ENCODE measurements at places on chromosomes 13 and 19.

DNA sequence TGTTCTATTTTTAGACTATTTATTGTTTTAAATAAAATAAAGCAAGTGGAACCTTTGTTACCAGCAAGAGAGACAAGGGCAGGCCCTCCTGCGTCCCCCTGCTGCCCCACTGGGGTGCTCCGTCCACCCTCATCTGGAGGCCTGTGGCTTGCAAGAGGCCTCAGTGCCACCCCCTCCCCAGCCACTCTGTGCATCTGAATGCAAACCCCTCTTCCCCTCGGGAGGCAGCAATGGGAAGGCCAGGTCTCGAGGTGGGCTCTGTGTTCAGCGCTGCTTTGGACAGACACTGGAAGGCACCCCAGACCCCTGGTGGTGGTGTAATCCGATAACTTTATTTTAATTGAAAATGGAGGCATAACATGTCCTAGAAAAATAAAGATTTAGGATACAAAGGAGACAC is 4.6 kb downstream of the SIX5 start:
- DNase-seq, result no peak

DNA sequence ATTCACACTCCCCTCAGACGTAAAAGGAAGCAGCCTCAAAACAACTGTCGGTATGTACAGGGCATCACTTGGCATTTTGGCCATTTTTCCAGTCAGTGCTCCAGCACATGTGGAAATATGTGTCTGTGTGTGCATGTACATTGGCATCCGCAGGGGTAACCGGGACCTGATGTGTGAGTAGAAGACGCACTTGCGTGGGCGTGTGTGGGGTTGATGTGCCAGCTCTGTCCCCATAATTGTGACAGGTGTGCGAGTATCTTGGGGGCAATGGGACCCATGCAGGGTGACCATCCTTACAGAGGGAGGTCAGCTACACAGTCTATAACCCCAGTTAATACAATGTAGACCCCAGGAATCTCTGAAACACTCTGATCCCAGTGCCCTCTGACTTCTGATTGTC is 7.3 kb upstream of the ZNF331 start:
- DNase-seq, result no peak

GRCh38 chr19:49200238-49200862 is 42.8 kb downstream of the TRPM4 start:
- DNase-seq, result no peak

GRCh38 chr19:28235606-28236125 is 977.3 kb downstream of the UQCRFS1 start:
- DNase-seq, result no peak

DNA sequence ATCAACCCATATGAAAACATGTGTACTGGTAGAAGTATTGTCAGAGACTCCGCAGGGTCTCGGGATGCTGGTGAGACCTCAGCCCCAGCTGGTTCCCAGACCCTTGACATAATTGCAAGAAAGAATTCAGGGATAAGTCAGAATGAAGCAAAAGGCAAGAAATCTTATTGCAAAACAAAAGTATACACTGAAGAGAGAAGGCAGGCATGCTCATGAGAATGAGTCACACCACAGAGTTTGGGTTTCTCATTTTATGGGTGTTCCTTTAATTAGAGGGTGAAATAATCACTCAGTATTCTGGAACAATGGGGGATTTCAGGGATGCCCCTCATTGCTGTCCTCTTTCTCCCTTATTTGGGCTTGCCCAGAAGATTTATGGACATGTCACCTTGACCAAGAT is 1423.8 kb upstream of the MIR17HG start:
- no peak for DNase-seq

DNA sequence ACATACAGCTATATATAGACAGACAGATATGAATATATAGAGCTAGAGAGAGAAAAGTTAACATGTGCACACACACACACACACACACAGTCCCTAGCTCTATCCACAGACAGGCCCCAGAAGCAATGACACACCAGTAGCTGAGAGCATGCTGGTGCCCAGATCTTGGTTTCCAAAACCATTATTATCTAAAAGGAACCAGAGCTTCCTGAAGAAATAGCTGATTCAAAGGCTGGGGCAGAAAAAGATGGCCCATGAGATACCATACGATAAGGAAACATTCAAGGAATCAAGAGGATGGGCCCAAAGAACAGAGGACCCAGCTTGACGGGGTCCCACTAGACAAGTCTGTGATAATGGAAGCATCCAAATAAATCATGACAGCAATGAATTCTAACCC is 53.4 kb downstream of the ABCC4 start:
- no peak for DNase-seq

DNA sequence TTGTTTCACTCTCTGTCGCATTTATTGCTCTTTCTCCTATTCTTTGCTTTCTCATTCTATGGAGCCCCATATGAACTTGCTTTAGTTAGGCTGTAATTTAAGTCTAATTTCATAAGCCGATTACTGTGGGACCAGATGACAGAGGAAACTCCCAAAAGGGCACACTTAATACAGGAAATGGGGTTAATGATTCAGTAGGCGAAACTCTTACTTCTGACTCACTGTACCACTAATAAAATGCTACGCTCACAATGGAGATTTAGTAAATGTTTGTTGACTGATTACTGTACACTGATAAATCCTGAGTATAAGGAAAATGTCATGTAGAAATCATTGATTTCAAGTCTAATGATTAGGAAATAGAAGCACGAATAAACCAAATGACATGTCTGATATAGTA is 276.4 kb downstream of the KLF5 start:
- no peak for DNase-seq

- DNase-seq, result no peak
Observed at GRCh38 chr19:14148751-14149410, 12.5 kb upstream of the ASF1B start.

GRCh38 chr13:79939689-79940088 is 401.2 kb downstream of the SPRY2 start:
- DNase-seq, result no peak

DNA sequence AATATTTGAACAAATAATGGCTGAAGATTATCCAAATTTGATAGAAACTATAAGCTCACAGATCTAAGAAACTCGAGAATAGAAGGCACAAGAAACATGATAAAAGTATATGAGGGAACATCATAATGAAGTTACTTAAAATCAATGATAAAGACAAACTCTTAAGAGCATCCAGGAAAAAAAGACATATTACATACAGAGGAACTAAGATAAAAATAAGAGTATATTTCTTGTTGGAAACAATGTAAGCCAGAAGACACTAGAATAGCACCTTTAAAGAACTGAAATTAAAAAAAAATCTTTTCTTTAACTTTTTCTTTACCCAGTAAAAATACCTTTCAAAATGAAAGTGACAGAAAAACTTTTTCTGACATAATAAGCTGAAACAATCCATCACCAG is 356.4 kb downstream of the DNAJC15 start:
- DNase-seq, result no peak

DNA sequence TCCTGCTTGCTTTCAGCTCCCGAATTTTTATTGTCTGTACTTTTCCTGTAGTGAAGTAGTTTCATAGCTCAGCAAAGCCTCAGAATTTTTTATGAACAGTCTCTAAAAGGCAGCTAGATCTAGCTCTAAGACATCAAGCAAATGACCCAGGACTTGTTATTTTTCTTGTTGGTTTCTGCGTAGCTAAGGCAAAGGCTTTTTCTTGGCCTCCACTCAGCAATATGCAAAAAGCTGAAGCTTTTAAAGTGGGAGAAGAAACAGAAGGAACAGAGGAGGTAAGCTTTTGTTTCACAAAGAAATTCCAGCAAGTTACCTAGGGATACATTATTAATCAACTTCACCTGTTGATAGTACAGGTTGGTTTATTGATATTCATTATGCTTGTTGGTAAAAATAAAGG is 235.9 kb downstream of the PCDH20 start:
- no peak for DNase-seq

DNA sequence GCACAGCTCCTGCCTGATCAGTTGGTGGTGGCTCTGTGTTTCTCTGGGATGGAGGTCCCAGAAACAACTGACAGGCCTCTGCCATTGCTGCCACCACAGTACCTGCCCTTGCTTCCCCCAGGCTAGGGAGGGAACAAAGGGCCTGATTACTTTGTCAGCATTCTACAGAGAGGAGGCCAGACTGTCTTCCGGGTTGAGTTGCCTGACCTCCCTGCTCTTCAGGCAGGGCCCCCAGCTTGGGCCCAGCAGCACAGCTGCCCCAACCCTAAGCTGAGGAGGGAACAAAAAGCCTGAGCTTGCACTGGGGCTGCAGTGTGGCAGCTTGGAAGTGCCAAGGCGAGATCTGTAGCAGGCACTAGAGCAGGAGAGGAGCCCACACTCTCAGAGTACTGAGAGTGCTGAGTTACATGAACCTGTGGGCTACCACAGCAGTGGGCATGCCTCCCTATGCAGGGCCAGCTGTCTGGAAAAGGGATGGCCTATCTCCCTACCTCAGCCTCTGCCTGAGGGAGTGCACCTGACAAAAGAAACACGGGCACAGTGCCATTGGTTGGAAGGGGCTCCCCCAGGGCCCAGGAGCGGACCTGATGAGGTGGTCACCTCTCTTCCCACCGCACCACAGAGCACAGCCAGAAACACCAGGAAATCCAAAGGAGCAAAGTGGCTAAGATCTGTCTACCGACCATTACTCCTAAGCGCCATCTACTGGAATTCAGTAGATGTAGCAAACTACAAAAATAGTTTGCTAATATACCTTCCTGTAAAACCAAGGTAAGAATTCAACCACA is 24.4 kb downstream of the SLC25A15 start:
- no peak for DNase-seq

DNA sequence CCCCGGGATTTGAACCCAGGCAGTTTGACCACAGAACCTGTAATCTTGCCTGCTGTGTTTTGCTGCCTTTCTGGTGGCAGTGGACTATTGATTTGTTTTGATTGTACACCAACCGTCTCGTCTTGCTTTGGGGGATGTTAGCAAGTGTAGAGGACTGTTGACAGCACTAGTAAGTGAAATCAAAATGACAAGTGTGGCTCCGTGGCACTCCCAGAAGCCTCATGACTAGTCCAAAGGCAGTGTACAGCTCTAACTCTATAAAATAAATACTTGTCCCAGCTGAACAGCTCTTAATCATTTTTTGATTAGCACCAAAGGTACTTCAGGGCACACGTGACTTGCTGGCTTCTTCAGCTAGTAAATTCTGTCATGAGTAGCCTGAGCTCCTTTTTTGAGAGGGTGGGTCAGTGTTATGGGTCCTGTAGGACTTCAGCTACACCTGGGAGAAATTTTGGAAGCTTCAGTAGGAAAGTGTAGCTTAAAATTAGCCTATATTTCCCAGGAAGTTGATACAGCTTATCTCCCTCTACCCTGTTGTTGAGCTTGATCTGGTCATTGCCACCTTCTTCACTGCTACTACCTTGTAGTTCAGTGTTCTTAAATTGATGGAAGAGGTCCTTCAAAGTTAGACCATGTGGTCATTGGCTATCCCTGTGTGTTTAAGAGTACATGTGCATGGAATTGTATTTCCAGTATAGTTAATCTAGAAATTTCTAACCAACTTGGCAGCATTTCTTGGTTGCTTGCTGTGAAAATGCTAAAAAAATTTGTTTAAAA is 15.1 kb downstream of the TM9SF2 start:
- DNase-seq, result no peak

DNA sequence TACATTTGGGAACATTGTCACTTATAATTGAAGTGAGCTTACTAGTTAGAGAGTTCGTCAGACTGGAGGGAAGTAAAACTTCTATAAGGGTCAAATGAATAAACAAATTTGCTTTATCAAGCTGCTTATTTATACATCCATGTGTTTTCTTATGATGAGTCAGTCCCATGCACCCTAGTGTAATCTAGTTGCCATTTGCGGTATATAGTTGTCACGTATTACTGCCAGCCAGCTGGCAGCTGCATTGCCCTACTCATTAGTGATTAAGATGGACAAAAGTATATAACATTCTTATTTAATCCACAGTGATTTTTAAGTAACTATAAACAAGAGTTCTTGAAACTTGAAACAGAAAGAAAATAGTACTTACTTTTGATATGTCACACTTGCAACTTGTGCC is 182.4 kb downstream of the GPC6 start:
- no peak for DNase-seq

DNA sequence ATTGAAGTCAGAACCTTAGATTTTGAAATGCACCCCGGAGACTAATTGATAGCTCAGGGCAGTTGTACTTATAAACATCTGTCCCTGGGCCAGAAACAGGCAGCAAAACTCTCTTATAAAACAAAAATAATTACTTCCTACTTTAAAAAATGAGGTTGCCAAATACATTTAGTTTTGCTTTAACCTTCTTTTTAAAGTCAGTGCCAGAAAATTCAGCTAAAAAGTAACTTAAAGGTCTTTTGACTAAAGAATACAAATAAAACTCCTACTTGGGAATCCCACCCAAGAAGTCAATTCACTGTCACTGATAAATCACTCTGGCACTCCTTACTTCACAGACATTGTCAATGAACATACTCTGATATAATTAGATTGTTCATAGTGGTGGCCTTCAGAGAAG is 60.7 kb downstream of the DOCK9 start:
- no peak for DNase-seq

DNA sequence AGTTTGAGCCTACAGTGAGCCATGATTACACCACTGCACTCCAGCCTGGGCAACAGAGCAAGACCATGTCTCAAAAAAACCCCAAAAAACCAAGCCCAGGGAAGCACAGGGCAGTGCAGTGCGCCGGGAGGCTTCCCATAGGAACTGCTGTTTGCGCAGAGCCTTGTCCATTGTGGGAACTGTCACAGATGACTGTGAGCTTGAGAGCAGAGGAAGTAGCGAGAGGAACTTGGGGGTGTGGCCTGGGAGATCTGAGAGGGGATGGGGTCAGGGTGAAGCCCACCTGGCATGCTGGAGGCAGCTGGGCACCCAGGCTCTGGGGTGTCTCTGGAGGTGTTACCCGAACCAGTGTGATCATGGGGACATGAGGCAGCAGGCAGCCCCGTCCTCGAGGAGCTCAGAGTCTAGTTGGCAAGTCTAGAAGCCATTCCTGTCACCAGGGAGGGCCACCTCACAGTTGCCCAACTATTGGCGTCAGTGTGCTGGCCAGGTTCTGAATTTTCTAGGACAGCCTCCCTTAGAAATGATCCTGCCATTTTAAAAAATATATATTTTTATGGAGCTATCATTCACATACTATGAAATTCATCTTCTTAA is 10.4 kb downstream of the KDM4B start:
- DNase-seq, result no peak

DNA sequence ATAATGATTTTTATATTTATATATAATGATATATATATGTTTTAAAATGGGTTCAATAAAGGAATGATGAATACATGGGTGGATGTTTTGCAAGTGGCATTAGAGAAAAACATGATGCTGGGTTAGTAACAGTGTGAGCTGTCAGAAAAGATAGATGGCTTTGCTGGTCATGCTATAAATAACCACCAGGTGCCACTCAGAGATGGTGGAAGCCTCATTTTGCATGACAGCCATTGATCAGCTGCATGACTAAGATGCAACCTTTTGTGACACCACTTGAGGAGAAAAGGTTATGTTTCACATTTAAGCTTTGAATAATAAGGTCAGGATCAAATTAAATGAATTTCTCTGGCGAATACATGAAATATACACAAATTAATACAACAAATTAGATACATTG is 737.7 kb downstream of the PCDH9 start:
- no peak for DNase-seq

- DNase-seq, result no peak
Observed at GRCh38 chr19:45154064-45154827, 6.5 kb downstream of the NKPD1 start.

All from vagina (tissue), 2 donors.